ENCODE measurements at places on chromosomes 2 and 18. TPM values are rescaled to one million over a fixed set of nuclear protein-coding genes. Genes with fewer than 3 reads are reported as not detected.

YPEL5 gene
- 22.5 TPM for total RNA-seq

B3GNT7 gene
- total RNA-seq: 10.1 TPM

UNC80 gene
- not detected for total RNA-seq

UGT1A10 gene
- total RNA-seq: not detected

SPC25 gene
- 18.7 TPM for total RNA-seq

SERPINB7 gene
- not detected for total RNA-seq

DNPEP gene
- total RNA-seq: 68.8 TPM

YWHAQ gene
- 283 TPM for total RNA-seq

STPG4 gene
- not detected for total RNA-seq

SCN3A gene
- total RNA-seq: 0.05 TPM

SKOR2 gene
- not detected for total RNA-seq

ANTXR1 gene
- 0.32 TPM for total RNA-seq

SLC5A7 gene
- not detected for total RNA-seq

GRCh38 chr2:62691186-62691585 is 14.3 kb upstream of the EHBP1 start:
- no peak overlapping the region for H3K27ac ChIP-seq
- no peaks in the 10 kb centered on the region for H3K36me3 ChIP-seq
- DNase-seq: no peak

- H3K36me3 ChIP-seq: no peaks in the 10 kb centered on the region
- H3K27me3 ChIP-seq: no peaks in the 10 kb centered on the region
- no peak for DNase-seq
- peak overlapping the region; percentile 100 for H3K27ac ChIP-seq
- peak overlapping the region; percentile 4 for H3K4me3 ChIP-seq
These were observed 4.7 kb upstream of the STAT1 start for GRCh38 chr2:191018643-191019119.

GRCh38 chr2:163613266-163613731 is 122.5 kb downstream of the FIGN start:
- H3K27me3 ChIP-seq: no peaks in the 10 kb centered on the region
- no peaks in the 10 kb centered on the region for H3K4me1 ChIP-seq
- H3K27ac ChIP-seq: no peak overlapping the region
- DNase-seq: no peak
- no peak overlapping the region for H3K4me3 ChIP-seq

- no peaks in the 10 kb centered on the region for H3K36me3 ChIP-seq
- H3K4me1 ChIP-seq: no peaks in the 10 kb centered on the region
- H3K27ac ChIP-seq: no peak overlapping the region
- H3K27me3 ChIP-seq: no peaks in the 10 kb centered on the region
These were observed 56.2 kb downstream of the ETAA1 start for GRCh38 chr2:67453310-67453709.

GRCh38 chr2:41000906-41001305 is 549.0 kb upstream of the SLC8A1 start:
- H3K4me1 ChIP-seq: no peaks in the 10 kb centered on the region
- H3K27me3 ChIP-seq: no peaks in the 10 kb centered on the region
- no peak overlapping the region for H3K4me3 ChIP-seq
- no peak overlapping the region for H3K27ac ChIP-seq

- no peak for DNase-seq
- H3K4me3 ChIP-seq: no peak overlapping the region
- H3K4me1 ChIP-seq: peaks cover 15% of the 10 kb centered on the region
- H3K27me3 ChIP-seq: no peaks in the 10 kb centered on the region
These were observed 57.6 kb upstream of the CABLES1 start for GRCh38 chr18:23077493-23078256.

DNA sequence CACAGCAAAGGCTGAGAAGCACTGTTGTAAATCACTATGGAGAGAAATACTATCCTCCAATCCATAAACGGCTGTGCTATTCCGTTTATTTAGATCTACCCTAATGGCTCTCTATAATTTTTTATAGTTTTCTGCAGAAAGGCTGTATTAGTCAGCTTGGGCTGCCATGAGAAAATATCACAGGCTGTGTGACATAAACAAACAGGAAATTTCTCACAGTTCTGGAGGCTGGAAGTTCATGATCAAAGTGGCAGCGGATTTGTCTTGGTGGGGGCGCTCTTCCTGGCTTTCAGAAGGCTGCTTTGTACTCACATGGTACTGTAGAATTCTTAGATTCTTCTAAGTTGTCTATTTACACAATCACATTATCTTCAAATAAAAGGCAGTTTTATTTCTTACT is 44.1 kb downstream of the C1D start:
- H3K4me3 ChIP-seq: no peak overlapping the region
- no peak overlapping the region for H3K27ac ChIP-seq
- H3K4me1 ChIP-seq: no peaks in the 10 kb centered on the region
- no peaks in the 10 kb centered on the region for H3K27me3 ChIP-seq

- peak overlapping the region; percentile 57 for H3K4me3 ChIP-seq
- H3K4me1 ChIP-seq: peaks cover 17% of the 10 kb centered on the region
- H3K27ac ChIP-seq: peak overlapping the region; percentile 26
These were observed 32.6 kb upstream of the NPC1 start for GRCh38 chr18:23618862-23619387.

- no peak for DNase-seq
- no peaks in the 10 kb centered on the region for H3K27me3 ChIP-seq
- no peak overlapping the region for H3K4me3 ChIP-seq
- no peaks in the 10 kb centered on the region for H3K4me1 ChIP-seq
- no peaks in the 10 kb centered on the region for H3K36me3 ChIP-seq
- no peak overlapping the region for H3K27ac ChIP-seq
These were observed 121.5 kb downstream of the GCA start for GRCh38 chr2:162465430-162465829.

GRCh38 chr2:3624059-3624794 is 29.3 kb downstream of the COLEC11 start:
- peak overlapping the region; percentile 51 for H3K27ac ChIP-seq
- no peaks in the 10 kb centered on the region for H3K27me3 ChIP-seq
- H3K4me1 ChIP-seq: peaks cover 8% of the 10 kb centered on the region
- no peak overlapping the region for H3K4me3 ChIP-seq
- H3K36me3 ChIP-seq: no peaks in the 10 kb centered on the region

GRCh38 chr18:27136208-27136535 is 48.9 kb downstream of the CHST9 start:
- H3K4me3 ChIP-seq: no peak overlapping the region
- no peaks in the 10 kb centered on the region for H3K27me3 ChIP-seq
- H3K4me1 ChIP-seq: no peaks in the 10 kb centered on the region
- H3K27ac ChIP-seq: no peak overlapping the region
- DNase-seq: no peak
- no peaks in the 10 kb centered on the region for H3K36me3 ChIP-seq

DNA sequence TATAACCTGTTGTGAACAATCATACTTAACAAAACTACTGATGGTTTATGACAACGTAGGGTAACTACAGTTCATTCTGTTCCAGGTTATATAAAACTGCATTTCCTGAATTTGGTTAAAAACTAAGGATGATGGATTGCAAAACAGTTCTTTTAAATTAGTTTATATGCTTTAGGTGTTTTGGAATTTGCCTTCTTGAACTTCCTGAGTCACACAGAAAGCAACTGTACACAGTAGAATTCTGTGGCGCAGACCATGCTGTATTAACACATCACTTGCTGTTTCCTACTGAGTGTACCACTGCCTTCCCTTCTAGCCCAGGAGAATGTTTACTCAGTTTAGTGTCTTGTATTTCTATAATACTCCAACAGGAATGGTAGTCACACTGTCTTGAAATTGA is 19.4 kb downstream of the ITGB1BP1 start:
- no peak overlapping the region for H3K4me3 ChIP-seq
- no peak for DNase-seq
- no peak overlapping the region for H3K27ac ChIP-seq
- H3K36me3 ChIP-seq: peaks cover 2% of the 10 kb centered on the region

DNA sequence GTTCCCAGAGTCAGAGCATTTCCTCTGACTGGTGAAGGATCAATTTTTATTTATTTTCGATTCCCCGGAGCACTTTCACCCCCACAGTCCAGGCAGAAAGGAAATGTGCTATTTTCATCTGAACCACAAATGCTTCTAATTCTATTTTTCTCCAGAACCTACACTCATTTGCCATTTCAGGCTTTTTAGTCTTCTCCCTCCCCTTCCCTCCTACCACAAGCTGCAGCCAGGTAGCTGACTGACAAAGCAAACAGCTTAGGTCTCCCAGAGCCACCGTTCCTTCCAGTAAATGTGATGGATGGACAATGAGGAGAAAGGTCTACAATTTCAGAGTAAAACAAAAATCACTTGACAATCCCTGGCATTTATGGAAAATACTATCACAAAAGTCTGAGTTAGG is 76.9 kb downstream of the KLF7 start:
- peaks cover 9% of the 10 kb centered on the region for H3K4me1 ChIP-seq
- no peak overlapping the region for H3K4me3 ChIP-seq
- no peak overlapping the region for H3K27ac ChIP-seq
- 0 out of 2 replicates have a peak, but pooled peaks cover 4% of the 10 kb centered on the region for H3K36me3 ChIP-seq
- DNase-seq: no peak
- H3K27me3 ChIP-seq: no peaks in the 10 kb centered on the region

DNA sequence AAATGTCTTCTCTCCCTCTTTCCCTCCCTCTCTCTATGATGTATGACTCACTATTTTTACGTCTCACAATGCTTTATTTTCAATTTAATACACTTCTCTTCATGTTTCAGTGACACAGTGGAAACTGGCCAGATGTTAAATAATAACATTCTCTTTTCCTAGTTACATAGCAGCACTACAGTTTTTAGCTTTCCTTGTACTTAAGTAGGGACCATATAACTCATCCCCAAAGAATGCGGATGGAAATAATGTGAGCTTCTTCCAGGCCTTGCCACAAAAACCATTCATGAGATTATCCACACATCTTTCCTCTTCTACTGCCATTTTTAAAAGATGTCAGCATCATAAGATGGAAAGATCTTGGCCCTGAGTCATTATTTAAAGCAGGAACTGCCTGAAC is 789.4 kb downstream of the LRP1B start:
- H3K36me3 ChIP-seq: no peaks in the 10 kb centered on the region
- H3K27me3 ChIP-seq: no peaks in the 10 kb centered on the region
- no peak overlapping the region for H3K27ac ChIP-seq
- H3K4me3 ChIP-seq: no peak overlapping the region
- DNase-seq: no peak

DNA sequence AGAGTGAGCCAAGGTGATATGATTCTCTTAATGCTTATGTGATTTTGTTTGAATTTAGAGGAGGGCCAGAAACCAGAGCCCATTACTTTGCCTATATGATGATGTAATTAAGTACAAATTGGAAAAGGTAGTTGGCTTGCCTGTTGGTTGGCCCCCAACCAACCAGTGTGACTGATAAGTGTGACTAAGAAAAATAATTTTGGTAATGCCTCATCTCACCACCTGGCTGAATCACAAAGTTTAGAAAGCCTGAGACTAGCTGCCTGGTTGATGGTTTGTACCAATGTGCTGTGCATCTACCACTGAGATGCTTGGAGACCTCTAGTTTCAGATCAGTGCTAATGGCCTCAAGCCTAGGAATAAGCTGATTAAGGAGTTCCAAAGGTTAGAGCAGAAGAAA is 338.7 kb downstream of the CDH2 start:
- DNase-seq: no peak
- H3K4me3 ChIP-seq: no peak overlapping the region
- H3K4me1 ChIP-seq: no peaks in the 10 kb centered on the region
- H3K27me3 ChIP-seq: no peaks in the 10 kb centered on the region
- H3K27ac ChIP-seq: no peak overlapping the region

- no peak for DNase-seq
- no peak overlapping the region for H3K27ac ChIP-seq
- H3K4me1 ChIP-seq: no peaks in the 10 kb centered on the region
- H3K4me3 ChIP-seq: no peak overlapping the region
- no peaks in the 10 kb centered on the region for H3K27me3 ChIP-seq
- H3K36me3 ChIP-seq: no peaks in the 10 kb centered on the region
These were observed 83.9 kb downstream of the CBLN2 start for GRCh38 chr18:72460210-72460680.

Data from GM12878 (cell line).